ENCODE measurements at places on chromosomes 5 and 9.

- DNase-seq: no peak
These were observed 384 bp upstream of the MRPS2 start for GRCh38 chr9:135500071-135500524.

GRCh38 chr9:96460882-96461281, 10.9 kb downstream of the HABP4 start:
- DNase-seq: no peak

- DNase-seq: no peak
These were observed 41.7 kb downstream of the KLF4 start for GRCh38 chr9:107447834-107448233.

- no peak for DNase-seq
These were observed 45.6 kb downstream of the APTX start for GRCh38 chr9:32955655-32956478.

- no peak for DNase-seq
These were observed 3.2 kb downstream of the WHRN start for GRCh38 chr9:114501796-114502682.

GRCh38 chr5:6837519-6838110, 124.4 kb downstream of the TENT4A start:
- no peak for DNase-seq

- DNase-seq: no peak
These were observed 1.3 kb upstream of the SH3PXD2B start for GRCh38 chr5:172455511-172456061.

DNA sequence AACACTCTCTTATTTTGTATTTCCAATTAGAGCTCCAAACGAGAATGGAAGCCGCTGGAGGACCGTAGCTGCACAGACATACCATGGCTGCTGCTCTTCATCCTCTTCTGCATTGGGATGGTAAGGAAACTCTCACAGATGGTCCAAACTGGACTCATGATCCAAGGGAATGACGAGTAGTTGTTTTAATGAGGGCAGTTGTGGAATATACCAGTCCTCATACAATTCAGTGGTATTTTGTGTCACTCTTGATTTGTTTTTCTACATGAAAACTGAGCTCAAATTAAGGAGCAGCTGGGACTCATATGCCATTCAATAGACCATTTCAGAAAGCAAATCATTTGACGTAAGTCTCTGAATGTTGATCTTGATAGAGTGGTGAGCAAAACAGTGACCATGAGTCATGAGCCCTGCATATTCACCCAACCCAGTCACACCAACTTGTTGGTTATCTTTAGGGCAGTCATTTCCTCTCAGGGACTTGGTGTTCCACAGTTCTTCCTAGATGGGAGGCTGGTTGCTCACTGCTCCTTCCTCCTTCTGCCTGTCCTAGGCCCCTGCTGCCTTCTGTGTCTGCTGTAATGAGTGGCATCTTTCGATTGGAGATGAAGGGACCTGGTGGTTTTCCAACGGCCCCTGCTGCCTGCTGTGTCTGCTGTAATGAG, 54.9 kb downstream of the SLC44A1 start:
- DNase-seq: no peak

GRCh38 chr5:139574641-139575312, 13.6 kb downstream of the UBE2D2 start:
- no peak for DNase-seq

GRCh38 chr9:97848215-97848479, 4.9 kb upstream of the FOXE1 start:
- no peak for DNase-seq

- DNase-seq: no peak
These were observed 136.3 kb downstream of the TMEM232 start for GRCh38 chr5:110590187-110590586.

DNA sequence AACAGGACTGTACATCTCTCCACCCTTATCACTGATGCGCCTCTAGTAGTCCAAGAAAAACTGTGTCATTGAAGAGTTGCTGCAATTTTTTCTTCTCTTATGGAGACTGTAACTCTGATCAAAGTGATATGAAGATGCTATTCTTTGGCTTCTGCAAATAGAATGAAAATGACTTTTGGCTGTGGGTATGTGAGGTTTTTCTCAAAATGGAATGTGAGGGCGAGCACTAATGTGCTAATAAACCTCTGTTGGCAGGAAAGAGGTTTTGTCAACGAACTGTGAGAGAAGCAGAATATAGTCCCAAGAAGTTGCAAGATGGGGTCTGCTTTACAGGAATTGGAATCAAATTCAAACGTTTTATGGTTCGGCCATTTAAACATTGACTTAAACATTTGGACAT, 252.0 kb upstream of the GAS1 start:
- no peak for DNase-seq

GRCh38 chr5:40603378-40603777, 76.3 kb upstream of the PTGER4 start:
- DNase-seq: no peak

- no peak for DNase-seq
These were observed 14.5 kb downstream of the NOTCH1 start for GRCh38 chr9:136531186-136531903.

- DNase-seq: no peak
These were observed 3.3 kb upstream of the NINJ1 start for GRCh38 chr9:93137362-93137761.

DNA sequence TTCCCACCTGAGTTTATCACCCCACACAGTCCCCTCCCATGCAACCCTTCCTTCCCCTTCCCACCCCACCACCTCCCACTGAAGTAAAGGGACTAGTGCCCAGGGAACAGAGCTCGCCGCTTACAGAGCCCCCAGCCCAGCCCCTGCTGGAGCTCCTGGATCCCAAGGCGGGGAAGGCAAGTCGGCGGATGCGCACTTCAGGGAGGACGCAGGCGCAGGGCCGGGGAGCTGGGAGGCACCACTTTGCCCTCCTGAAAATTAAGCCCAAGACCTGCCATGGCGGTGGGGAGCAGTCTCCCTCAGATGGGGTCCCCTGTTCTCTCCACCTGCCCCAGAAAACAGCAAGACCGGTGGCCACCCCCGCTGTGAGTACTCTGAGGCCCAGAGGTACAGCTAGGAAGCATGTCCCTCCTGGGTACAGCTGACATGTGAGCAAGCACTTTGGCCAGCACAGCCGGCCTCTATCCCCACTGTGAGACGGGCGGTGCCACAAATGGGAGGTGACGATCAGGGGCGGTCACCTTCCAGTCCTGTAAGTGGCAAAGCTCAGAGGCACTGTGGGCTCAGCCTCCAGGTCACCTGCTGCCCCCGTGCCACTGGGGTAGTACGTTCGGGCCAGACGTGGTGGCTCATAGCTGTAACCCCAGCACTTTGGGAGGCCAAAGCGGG, 45.9 kb downstream of the COL23A1 start:
- no peak for DNase-seq

DNA sequence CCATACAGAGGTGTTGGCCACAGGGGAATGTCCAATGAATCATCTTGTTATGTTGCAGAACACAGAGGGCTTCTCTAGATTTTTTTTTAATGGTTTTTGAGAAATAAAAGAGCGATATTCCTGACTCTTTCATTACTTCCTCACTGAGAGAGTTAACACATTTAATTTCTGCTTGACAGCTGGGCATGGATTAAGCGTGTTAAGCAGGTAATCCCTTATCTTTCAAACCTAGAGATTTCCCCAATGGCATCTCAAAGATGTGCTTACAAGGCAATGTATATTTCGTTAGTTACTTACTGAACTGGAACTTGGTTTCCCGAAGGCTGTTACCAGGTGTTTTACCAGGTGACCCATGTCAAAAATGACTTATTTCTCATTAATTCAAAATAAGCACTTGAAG, 21.8 kb upstream of the ADCY2 start:
- no peak for DNase-seq

DNA sequence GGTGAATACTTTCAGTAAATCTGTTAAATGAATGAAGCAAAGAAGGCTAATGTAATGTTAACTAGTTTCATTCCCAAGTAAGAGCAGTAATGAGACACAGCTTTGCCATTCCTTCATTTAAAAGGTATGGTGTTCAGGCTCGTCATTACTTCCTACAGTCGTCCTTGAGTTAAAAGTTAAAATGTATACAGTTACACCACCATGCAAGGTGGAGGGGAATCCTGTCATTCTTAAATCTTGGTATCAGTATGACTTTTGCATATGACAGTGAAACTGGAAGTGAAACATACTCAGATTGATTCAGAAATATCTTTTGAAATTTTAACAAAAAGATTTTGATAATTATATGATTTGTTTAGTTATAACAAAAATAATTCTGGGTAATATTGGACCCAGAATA, 25.9 kb downstream of the MTRR start:
- no peak for DNase-seq

DNA sequence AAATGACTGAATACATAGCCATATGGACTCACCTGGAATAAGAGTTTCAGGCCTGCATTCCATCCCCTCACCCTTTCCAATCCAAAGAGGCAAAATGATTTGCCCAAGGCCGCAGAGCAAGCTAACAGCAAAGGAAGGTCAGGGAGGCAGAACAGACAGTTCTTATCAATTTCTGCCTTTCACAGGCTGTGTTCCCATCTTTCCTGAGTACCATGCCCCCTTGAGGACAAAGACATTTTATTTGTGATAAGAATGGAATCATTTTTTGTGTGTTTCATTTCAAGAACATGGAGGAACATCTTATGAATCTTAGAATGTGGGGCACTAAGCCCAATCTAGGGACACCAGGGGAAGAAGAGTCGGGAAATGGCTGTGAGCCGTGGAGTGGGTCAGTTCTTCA, 13.9 kb downstream of the LHFPL2 start:
- DNase-seq: no peak

DNA sequence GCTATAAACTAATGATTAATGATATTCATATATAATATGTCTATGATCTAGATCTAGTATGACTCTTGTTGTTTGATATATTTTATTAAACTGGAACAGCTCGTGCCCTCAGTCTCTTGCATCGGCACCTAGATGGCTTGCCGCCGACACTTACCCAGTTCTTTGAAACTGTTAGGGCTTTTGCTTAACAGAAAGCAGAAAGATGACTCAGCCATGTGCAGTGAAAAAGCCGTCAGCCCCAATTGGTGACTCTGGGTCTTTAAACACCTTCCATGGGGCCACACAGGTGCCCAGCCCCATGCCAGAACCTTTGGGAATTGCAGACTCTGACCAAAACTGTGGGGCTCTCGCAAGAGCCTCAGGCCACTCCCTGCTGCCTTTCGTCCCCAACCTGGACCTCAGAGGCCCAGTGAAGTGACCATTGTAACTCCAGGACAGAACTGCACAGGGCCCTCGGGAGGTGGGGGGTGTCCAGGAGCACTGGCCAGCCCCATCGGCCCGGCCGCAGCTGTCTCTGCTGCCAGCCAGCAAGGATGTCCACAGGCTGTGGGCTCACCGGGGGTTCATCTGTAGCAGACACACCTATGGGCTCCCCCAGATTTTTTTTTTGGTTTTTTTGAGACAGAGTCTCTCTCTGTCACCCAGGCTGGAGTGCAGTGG, 7.8 kb downstream of the LCN10 start:
- DNase-seq: no peak

GRCh38 chr5:16712620-16713019, 95.8 kb upstream of the RETREG1 start:
- DNase-seq: no peak

- DNase-seq: no peak
These were observed 1.3 kb upstream of the RNU6ATAC start for GRCh38 chr9:134165357-134166315.

DNA sequence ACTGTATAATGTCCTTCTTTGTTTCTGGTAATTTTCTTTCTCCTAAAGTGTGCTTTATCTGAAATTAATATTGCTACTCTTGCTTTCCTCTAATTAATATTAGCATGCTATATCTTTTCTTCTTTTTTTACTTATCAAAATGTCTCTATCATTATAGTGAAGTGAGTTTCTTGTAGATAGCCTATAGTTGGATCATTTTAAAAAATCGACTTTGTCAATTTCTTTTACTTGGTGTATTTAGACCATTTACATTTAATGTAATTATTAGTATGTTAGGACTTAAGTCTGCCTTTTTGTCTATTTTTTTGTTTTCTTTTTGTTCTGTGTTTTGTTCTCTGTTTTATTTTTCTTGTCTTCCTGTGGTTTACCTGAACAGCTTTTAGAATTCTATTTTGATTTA, 35.4 kb upstream of the RNF130 start:
- DNase-seq: no peak

DNA sequence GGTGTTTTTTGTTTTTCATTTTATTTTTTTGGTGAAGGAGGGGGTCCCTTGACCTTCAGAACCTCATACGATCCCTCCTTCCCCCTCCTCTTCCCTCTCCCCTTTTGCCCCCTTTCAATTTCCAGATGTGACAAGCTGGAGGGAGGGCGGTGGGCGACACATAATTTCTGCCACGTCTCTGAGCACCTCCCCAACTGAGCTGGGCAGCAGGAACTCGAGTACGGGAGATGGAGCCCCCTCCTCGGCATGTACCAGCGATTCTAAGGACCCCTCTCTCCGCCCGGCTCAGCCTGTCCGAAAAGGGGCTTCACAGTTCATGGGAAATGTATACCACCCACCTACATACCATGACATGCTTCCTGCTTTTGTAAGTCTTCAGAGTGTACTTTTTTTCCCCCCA, 52.4 kb downstream of the PRRC2B start:
- DNase-seq: no peak

- no peak for DNase-seq
These were observed 186.2 kb downstream of the SNX18 start for GRCh38 chr5:54703565-54704255.

GRCh38 chr9:21317956-21318923, 13.1 kb upstream of the IFNA5 start:
- DNase-seq: no peak

DNA sequence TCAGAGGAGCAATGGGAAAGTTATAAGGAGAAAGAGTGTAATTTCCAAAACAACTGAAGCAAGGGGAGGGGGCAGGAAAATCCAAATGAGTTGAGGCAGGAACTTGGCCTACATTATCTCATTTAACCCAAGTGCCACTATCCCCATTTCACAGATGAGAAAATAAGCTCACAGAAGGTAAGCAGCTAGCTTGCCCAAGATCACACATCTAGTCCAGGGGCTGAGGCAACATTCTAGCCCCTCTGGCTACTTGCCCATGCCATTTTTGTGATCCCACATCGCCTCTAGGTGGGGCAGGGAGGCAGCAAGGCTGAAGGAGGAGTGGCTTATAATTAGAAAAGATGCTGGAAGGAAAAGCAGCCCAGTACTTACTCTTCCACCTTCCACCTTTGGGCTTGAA, 2.6 kb upstream of the PSIP1 start:
- DNase-seq: no peak

DNA sequence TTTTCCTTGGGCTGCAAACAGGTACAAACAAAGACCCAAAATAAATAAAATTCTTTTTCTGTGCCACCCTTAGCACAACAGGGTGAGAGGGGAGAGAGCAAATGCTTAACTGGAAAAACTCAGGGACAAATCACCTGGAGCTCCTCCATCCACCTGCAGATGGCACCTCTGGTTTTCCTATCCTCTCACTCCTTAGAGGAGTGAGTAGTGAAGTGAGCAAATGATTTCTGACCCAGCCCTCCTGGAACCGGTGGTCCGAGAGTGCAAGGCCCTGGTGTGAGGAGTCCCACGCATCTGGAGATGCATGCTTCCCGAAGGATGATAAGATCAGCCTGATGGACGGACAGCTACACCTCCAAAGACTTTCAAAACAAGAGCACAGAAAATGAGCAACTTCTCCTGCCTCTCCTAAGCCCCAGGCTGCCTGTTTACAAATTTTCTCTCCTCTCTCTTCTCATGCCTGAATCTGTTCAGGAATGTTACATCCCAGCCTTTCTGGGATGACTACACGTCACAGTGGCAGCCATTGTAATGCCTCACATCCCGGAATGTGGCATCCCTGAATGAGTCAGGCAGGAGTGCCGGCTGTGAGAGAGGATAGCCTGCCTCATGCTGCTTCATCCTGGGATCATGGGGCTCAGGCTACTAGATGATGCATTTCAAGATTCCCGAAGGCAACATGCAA, 86.4 kb downstream of the ADRB2 start:
- DNase-seq: no peak

- DNase-seq: no peak
These were observed 409.8 kb downstream of the NTRK2 start for GRCh38 chr9:85079349-85079748.

Data from activated CD8-positive, alpha-beta memory T cell treated with anti-CD3 and anti-CD28 coated beads for 4 hours (primary cell).